ENCODE measurements at places on chromosomes 13 and 19. TPM values are rescaled to one million over a fixed set of nuclear protein-coding genes. Genes with fewer than 3 reads are reported as not detected.

- DNase-seq: no peak
Observed at GRCh38 chr19:50362030-50362412, 3.4 kb downstream of the NAPSA start.

GRCh38 chr13:105008604-105009003, 1526.9 kb downstream of the EFNB2 start:
- no peak for DNase-seq

DNA sequence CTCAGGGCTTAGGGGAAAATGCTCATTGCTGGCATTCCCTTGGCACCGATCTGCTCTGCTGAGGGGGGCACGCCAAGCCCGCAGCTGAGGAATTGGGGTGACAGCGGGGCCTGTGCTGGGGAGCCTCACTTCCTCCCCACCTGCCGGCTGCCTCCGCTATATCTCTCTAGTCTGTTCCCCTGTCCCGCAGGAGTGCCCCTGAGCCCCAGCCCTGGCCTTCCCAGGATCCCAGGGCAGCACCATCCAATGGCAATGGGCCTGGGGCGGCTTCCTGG, 9.5 kb downstream of the STXBP2 start:
- DNase-seq: no peak

DNA sequence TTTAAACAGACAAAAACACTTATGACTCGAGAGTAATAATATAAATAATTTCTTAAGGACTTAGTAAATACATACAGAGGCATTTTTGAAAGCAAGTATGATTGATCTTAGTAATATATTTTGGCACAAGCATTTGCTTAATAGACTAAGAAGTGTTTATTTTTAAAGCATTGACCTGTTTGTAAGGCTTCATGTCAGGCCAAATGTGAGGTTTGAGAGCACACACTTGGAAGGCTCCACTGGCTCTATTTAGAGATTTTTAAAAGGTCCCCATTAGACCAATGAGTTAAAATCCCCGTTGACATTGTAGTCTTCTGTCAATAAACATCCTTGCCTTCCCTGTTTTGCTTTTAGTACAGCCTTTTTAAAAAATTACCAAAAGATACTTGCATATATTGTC, 50.4 kb downstream of the ATP8A2 start:
- DNase-seq: no peak

DNA sequence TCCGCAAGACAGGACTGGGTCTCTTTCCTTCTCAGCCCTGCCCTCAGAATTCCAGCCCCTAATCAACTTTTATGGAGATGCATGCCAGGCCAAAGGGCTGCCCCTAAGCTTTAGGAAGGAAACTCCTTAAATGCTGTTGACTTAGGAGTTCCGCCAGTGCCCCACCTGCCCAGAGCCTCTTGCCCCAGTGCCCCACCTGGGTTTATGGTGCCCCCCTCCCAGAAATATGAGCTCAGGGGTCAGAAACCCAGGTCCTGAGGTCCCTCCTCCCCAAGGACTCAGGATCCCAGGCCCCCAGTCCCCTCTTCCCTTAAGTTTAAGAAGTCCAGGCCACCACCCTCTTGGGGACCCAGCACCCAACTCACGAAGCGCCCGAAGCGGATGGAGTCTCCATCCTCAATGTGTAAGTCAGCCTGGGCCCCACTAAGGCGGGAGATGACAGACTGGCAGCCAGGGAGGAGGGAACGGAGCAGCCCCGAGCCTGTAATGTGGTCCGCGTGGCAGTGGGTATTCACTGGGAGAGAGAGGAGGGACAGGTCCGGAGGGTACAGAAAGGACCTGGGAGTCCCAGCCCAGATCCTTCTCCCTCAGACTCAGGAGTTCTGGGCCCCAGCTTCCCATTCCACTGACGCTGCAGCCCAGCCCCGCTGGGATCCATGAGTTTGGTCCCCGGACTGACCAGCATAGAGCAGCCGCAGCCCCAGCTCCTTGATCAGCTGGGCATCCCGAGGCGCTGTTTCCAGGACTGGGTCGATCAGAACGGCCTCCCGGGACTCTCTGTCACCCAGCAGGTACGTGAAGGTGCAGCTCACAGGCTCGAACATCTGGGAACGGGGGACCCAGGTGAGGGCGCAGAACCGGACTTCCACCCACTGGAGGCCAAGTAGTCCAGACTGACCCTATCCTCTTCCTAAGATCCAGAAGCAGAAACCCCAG, 897 bp downstream of the ETHE1 start:
- DNase-seq: no peak

The MBD3L2B gene
- total RNA-seq: not detected

DNA sequence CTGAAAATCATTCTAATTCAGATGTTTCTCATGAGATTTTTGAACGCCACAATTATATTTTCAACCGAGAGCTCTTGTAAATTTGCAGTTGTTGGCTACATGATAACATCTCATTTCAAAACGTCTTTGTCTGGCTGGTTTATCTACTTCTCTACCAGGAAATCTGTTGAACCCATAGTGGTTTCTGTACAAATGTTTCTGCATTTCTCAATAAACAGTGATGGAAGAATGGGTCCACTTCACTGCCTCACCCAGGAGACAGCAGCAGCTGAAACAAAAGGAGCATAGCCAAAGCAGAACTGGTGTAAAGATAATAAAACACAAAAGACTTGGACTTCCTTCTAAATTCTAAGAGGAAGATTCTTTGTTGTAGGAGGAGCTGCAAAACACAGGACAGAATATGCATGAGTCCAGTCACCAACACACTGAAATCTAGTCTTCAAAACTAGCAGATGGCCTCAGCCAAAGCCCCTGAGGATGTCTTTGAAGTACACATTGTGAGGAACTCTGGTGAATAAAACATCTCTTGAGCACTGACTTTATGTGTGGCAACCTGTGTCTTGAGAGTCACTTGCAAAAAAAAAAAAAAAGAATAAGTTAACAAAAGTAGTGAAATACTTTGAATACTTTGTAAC, 68.6 kb upstream of the FGF14 start:
- DNase-seq: no peak

DNA sequence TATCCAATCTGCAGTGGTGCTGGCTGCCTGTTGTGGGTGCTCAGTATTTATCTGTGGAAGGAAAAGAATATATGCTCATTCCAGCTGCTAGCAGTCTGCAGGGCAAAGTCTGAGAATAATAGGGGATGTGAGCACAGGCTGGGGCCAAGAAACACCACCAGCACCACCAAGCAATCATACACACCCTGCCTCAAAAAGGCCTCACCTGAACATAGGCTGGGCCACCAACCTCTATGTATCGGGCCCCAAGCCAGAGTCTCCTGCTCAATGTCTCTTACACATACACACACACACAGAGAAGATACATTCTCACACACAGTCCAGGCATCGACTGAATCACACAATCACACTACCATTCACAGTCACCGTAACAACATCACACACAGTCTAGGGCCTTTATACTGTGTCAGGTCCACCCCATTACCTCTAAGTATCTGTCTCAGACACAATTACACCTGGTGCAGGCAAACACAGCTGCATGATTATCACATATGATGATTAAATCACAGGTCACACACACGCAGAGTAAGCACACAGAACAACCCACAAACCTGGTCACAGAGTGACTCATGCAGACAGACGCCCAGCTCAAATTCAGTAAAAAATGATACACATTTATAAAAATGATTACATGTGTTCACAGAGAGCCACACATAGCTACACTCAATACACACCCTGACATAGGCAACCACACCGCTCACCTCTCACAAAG, 1.3 kb upstream of the ZSCAN22 start:
- peak; percentile 82 for DNase-seq

- DNase-seq: no peak
Observed at GRCh38 chr13:98752467-98753290, at the start of gene SLC15A1. Gene SLC15A1, minus strand, starts transcription at chr13:98752672. Its CDS starts 74 bp downstream, at chr13:98752598.

The FAM124A gene
- not detected for total RNA-seq

- peak; percentile 39 for DNase-seq
Observed at GRCh38 chr13:44660050-44660449, 83.9 kb upstream of the TSC22D1 start.

The PSG5 gene
- not detected for total RNA-seq

The KLK8 gene
- total RNA-seq: 91.1 TPM

DNA sequence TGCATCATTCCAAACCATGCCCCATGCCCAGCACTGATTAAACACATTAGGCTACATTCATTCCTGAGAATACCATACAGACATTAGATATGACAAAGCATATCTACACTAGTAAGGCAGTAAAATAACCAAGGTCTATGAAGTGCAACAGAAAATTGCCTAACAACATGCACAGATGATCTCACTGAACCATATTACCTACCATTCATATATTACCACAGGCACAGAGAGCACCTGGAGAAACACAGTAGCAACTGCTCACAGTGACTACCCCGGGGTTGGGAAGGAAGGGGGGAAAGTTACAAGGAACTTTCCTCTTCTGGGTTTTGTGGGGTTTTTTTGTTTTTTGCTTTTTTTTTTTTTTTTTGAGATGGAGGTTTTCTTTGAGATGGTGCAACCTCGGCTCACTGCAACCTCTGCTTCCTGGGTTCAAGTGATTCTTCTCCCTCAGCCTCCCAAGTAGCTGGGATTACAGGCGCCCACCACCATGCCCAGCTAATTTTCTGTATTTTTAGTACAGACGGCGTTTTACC, 669.6 kb downstream of the UQCRFS1 start:
- no peak for DNase-seq

The LCP1 gene
- total RNA-seq: 0.53 TPM

The ZNF729 gene
- not detected for total RNA-seq

DNA sequence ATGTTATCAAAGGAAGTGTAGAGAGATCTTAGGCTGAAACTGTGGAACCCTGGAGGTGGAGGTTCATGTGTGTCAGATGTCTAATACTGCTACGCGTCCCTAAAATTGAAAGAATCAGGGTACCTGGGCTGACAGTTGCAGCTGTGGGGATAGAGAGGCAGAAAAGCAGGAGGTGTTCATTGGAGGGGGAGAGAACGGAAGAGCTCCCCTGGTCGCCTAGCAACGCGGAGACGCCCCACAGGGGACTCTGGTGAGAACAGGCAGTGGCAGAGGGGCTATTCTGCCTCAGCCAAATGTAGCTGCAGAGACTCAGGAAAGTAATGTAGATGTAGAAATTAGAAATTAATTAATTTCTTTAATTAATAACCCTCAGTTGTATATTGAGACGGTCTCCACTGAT, 10.1 kb upstream of the ZNF835 start:
- DNase-seq: no peak

- DNase-seq: peak; percentile 8
Observed at GRCh38 chr13:48094404-48094780, 512 bp downstream of the MED4 start.

DNA sequence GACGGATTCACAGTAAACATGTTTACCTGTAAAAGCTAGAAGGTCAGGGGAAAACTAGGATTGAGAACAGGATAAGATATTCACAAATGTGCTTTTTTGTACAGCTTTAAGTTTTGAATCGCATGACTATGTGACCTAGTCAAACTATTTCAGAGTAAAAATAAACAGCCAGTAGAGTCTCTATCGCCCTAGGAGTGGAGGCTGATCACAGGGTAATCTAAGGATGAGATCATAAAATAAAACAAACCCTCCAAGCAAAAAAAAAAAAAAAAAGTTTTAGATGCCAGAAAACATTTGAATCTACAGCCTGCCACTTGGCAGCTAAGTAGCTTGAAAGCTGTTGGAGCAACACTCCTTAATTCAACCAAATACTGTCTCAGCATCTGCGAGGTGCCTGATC, 26.8 kb downstream of the ZNF350 start:
- no peak for DNase-seq

The DACT3 gene
- 0.13 TPM for total RNA-seq

DNA sequence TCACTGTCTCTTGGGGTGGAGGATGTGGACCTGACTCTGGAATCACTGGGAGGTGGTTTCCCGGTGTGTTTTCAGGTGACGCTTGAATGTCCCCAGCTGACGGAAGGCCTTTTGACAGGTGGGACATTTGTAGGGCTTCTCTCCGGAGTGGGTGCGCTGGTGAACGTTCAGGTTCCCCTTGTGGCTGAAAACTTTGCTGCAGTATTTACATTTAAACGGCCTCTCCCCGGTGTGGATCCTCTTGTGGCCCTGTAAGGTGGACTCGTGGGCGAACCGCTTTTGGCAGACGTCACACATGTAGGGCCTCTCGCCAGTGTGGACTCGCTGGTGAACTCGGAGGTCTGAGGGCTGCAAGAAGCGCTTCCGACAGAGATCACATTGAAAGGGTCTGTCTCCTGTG, 7.8 kb downstream of the ZSCAN5B start:
- no peak for DNase-seq

The ZNF528 gene
- total RNA-seq: 15.8 TPM

GRCh38 chr13:66745307-66745706, 484.8 kb downstream of the PCDH9 start:
- DNase-seq: no peak

The TNFSF13B gene
- 0.79 TPM for total RNA-seq

- no peak for DNase-seq
Observed at GRCh38 chr19:15180451-15181390, 20.1 kb downstream of the NOTCH3 start.

DNA sequence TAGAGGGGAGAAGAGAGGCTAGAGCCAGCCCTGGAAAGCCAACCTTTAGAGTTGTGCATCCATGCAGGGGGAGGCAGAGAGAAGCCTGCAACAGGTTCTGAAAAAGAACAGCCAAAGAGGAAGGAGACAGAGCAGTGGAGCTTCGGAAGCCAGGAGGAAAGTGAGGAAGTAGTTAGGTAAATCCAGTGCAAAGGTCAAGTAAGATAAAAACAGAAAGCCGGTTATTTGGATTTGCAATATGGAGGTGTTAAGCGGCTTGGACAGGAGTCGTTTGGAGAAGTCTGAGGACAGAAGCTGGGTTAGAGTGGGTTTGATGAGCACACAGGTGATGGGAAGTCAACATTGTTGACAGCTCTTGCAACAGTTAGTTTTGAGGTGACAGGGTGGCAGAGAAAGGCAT, 53.5 kb upstream of the FLT1 start:
- no peak for DNase-seq

- DNase-seq: no peak
Observed at GRCh38 chr13:111527614-111528229, 207.3 kb downstream of the TEX29 start.

DNA sequence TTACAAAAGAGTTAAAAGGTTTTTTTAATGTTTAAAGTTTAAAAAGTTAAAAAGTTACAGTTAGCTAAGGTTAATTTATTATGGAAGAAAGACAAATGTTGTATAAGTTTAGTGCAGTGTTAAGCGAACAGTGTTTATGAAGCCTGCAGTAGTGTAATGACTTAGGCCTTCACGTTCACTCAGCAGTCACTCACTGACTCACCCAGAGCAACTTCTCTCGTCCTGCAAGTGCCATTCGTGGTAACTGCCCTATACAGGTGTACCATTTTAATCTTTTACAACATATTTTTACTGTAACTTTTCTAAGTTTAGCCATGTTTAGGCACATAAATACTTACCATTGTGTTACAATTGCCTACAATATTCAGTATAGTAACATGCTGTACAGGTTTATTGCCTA, 398.2 kb upstream of the NBEA start:
- peak; percentile 23 for DNase-seq

The SAMD1 gene
- 14.7 TPM for total RNA-seq

The KISS1R gene
- total RNA-seq: not detected
